ENCODE measurements at places on chromosomes 2 and 18.

DNA sequence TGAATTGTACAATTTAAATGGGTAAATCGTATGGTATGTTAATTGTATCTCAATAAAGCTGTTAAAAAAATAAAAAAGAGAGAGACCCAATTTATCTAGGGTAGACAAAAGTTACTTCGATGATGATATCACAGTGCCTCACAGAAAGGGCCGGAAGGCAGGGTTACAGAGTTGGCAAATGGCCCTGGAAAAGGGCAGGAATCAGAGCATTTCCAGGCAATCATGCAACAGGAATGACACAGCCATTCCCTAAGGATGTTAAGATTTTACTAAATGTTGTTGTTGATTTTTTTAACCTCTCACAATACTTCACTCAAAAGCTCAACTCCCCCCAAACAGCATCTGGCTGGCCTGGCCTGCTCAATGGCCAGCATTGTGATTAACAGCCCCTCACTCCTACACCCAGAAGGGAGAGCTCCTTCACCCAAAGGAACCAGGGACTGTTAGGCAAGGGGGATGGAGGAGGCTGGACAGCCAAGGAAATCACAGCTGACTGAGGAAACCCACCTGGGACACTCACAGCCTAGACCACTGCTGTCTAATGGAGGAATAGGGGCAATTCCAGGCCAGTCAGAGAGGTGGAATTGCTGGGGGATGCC, 7.7 kb upstream of the SP100 start:
- ATAC-seq = no peak

GRCh38 chr2:48787580-48787979, 32.1 kb upstream of the LHCGR start:
- no peak for ATAC-seq

GRCh38 chr2:99707592-99707991, 217.8 kb upstream of the REV1 start:
- no peak for ATAC-seq

DNA sequence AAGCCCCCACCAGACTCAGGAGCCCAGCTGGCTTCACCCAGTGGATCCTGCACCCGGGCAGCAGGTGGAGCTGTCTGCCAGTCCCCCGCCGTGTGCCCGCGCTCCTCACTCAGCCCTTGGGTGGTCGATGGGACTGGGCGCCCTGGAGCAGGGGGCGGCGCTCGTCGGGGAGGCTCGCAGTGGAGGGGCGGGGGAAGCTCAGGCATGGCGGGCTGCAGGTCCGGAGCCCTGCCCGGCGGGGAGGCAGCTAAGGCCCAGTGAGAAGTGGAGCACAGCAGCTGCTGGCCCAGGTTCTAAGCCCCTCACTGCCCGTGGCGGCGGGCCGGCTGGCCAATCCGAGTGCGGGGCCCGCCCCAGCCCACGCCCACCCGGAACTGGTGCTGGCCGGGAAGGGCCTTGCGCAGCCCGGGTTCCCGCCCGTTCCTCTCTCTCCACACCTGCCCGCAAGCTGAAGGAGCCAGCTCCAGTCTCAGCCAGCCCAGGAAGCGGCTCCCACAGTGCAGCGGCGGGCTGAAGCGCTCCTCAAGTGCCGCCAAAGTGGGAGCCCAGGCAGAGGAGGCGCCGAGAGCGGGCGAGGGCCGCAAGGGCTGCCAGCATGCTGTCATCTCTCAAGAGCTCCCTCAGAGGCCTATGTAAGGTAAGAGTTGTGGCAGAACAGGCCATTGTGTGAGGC, 1307.8 kb upstream of the TMEFF2 start:
- ATAC-seq = peak; percentile 16

DNA sequence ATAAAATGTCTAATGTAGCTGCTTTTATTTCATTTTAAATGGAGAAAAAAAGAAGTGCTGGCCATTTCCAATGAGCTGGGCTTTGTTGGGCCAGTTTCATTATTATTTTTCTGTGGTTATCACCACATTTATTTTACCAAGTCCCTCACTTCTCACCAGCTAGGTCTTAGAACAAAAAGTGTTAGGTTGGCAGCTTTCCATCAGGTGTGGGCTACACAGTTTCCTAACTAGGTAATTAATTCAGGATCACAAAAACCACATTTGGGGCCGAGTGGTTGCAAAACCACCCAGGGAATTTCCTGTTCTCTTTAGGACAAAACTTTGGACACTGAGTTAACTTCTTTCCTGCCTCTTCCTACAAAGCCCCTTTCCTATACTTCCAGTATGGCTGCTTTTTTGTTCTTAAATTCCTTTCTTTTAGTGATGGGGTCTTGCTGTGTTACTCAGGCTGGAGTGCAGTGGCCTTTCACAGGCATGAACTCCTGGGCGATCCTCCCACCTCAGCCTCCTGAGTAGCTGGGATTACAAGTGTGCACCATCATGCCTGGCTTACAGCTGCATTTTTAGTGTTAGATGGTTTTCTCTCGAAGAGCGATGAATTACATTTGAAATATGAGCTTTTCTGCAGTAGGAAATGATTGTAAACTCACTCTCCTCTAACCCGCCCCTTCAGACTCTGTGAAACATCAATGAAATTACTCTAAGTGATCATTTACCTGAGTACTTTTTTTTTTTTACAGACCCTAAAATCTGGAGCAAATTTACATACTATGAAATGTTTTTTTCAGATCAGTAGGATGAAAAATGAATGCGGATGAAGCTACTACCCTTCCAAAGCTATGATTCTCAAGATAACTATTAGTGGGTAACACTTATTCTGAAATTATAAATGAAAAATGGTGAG, 2.6 kb upstream of the ZFP36L2 start:
- no peak for ATAC-seq

GRCh38 chr2:204986641-204987040, 441.4 kb downstream of the PARD3B start:
- no peak for ATAC-seq

GRCh38 chr2:47310801-47311560, 92.0 kb upstream of the MSH2 start:
- ATAC-seq = peak; percentile 60

GRCh38 chr2:151337643-151338042, 19.7 kb upstream of the TNFAIP6 start:
- no peak for ATAC-seq

DNA sequence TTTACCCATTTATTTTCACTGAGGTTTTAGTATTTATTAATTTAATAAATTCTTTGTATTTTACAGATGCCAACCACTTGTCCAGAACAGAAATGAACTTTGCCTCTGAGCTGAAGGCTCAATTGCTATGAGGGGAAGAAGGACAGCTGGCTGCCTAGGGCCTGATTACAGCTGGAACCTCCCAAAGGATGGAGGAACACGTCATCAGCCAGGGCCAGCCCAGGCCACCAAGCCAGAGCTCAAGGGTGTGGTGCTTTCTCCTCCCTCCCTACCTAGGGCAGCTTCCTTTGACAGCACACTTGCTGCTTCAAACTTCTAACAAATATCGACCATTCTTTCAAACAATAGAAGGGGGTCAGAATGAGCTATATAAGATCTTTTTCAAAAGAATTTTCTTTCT, 19.7 kb upstream of the RIOK3 start:
- ATAC-seq = no peak

Data from stimulated activated memory B cell treated with anti-CD40 and anti-IgM and Interleukin-4, amounts not matched to agents 10 μg/mL and 1 μg/mL and 100 μg/mL, for 72 hours (primary cell).